ENCODE measurements at places on chromosomes 6 and 20.
A peak's percentile ranks its signal among the peaks of the same experiment; 100 is the strongest.

DNA sequence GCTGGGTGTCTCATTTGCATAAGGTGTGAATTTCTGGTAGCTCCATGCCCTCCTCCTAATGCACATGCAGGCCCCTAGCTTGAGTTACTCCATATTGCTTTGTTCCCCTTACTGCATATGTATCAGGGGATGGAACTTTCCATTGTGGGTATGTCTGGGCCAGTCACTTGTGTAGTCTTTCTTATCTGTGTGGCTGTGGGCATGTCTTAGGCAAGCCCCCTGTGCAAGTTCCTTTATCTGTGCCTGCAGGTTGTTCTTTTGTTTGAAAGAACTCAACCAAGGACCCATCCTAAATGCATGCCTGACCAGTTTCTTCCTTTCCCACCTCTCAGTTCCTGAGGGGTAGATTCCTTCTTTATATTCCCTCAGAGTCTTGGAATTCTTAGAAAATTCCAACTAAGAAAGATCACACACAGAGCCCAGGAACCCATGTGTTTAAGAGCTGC is 23.6 kb downstream of the MBOAT1 start:
- no peak for DNase-seq

GRCh38 chr6:149046822-149047246 is 270.7 kb upstream of the TAB2 start:
- no peak for DNase-seq

DNA sequence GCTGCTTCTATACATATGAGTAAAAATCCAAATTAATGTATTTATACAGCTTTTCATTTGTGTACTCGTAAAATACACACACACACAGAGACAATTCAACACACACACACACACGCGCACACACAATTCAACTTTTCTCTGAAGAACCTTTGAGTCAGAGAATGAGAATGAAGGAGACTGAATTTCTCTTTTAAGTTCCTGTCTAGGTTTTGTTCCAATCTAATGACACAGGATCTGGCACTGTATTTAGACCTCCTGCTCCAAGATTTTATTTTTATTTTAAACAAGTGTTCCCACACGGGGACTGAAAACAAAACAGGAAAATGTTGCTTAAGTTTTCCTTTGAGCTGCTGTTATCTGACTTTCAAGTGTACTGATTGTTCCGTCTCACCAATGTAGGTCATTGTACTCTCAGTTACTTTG is 250.8 kb downstream of the LAMA2 start:
- DNase-seq, result no peak

GRCh38 chr6:40845553-40845952 is 193.5 kb downstream of the UNC5CL start:
- no peak for DNase-seq

GRCh38 chr20:36339646-36340592 is 33.8 kb downstream of the DLGAP4 start:
- no peak for DNase-seq

- DNase-seq, result no peak
Measured at GRCh38 chr6:17268114-17268513, 13.0 kb upstream of the RBM24 start.

- no peak for DNase-seq
Measured at GRCh38 chr6:56259234-56260077, 12.1 kb upstream of the COL21A1 start.

- no peak for DNase-seq
Measured at GRCh38 chr6:105872249-105872648, 213.9 kb upstream of the PRDM1 start.

- no peak for DNase-seq
Measured at GRCh38 chr6:79353226-79353625, 118.7 kb upstream of the HMGN3 start.

DNA sequence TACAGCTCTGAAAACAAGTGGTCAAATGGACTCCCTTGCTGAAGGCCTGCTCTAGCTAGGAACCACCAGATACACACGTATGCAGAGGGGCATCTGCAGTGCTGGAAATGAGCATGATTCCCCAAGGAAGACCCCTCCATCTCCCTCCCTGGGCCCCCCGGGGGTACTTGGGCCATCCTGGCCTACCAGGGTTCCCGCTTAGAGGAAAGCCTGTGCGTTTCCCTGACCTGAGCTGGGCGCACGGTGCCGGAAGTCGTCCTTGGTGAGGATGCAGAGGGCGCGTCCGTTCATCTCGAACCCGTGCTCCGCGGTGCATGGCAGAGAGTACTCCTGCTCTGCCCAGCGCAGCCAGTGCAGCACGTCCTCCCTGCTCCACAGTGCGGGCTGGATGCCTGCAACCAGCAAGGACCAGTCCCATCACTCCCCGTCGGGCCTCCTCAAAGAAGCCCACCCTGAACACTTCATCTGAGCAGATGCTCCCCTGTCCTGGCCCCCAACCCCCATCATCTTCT is 11.8 kb downstream of the ETV7 start:
- peak; percentile 41 for DNase-seq

GRCh38 chr20:10632721-10633509 is 40.9 kb downstream of the JAG1 start:
- no peak for DNase-seq

DNA sequence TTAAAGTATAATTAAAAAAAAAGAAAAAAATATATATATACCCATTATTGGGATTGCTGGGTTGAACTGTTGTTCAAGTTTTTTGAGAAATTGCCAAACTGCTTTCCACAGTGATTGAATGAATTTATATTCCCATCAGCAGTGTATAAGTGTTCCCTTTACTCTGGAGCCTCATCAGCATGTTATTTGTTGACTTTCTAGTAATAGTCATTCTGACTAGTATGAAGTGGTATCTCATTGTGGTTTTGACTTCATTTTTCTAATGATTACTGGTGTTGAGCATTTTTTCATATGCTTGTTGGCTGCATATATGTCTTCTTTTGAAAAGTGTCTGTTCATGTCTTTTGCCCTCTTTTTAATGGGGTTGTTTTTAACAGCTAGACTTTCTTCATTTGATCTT is 1260.8 kb upstream of the GJE1 start:
- no peak for DNase-seq

- DNase-seq, result no peak
Measured at GRCh38 chr6:52317841-52318581, 33.5 kb upstream of the MCM3 start.

DNA sequence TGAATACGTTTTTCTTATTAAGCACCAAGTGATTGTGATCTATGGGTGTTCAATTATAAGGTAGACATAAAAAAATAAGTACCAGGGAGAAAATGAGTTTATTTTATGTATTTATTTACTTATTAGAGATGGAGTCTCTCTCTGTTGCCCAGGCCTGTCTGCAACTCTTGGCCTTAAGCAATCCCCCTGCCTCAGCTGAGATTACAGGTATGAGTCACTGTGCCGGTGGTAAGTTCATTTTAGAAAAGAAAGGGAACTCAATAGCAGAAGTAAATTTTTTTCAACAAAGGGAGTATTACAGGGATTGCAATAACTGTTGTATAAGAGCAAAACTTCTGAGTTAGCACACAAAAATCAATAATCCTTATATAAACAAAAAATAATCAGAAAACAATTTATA is 98.7 kb upstream of the FUT9 start:
- no peak for DNase-seq

DNA sequence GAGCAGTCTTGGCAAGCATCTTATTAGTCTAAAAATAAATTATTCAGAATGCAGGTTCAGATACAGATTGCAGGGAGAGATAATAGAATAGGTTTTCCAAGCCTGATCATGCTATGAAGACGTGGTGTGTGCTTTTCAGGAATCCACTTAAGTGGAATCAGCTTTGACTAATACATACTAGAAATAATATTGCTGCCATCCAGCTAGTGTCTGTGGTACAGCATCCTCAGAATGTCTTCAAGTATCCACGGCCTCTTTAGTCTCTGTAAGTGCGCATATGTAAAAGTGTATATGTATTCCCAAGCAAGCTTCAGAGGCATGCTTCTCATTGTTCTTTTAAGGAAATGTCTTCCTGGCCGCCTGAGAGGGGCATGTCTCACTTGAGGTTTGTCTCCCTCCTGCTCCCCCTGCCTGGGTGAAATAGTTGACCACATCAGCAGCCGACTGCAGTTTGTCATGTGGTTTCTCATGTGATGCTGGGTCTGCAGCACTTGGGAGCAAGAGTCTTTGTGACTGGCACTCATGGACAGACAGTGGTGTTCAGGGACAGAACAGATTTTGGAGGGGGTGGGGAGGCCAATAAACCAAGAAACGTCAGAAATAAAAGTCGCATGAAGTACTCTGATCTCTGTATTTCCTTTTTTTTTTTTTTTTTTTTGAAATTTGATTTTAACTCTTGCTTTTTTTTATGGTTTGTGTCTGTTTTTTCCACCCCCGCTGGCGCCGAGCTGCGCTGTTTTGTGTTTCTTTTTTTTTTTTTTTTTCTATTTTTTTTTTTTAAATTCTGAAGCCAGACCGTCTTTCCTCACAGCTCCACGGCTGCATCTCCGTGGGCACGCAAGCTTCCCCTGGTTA is 150.8 kb downstream of the PRL start:
- no peak for DNase-seq

- DNase-seq, result peak; percentile 80
Measured at GRCh38 chr20:50635676-50636600, 55.4 kb downstream of the RIPOR3 start.

GRCh38 chr6:139690007-139690406 is 315.6 kb upstream of the CITED2 start:
- DNase-seq, result no peak

- DNase-seq, result no peak
Measured at GRCh38 chr6:116779573-116780164, 14.2 kb upstream of the FAM162B start.

GRCh38 chr6:19530188-19530587 is 307.0 kb upstream of the ID4 start:
- DNase-seq, result no peak

DNA sequence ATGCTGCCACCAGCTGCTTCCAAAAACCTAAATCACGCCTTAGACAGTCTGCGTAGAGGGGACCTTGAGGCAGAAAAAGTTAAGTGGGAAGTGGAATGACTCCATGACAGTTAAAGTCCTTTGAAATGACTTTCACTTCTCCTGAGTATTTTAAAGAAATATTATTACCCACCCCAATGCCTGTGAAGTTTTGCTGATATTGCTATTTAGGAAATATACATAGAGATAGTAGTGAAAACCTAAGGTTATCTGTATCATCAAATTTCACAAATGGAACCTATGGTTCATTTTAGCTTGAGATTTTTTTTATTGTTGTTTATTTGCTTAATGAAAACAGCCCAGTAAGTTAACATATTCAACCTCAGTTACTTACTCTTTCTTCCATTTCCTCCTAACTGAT is 182.1 kb upstream of the FBXL4 start:
- DNase-seq, result no peak

DNA sequence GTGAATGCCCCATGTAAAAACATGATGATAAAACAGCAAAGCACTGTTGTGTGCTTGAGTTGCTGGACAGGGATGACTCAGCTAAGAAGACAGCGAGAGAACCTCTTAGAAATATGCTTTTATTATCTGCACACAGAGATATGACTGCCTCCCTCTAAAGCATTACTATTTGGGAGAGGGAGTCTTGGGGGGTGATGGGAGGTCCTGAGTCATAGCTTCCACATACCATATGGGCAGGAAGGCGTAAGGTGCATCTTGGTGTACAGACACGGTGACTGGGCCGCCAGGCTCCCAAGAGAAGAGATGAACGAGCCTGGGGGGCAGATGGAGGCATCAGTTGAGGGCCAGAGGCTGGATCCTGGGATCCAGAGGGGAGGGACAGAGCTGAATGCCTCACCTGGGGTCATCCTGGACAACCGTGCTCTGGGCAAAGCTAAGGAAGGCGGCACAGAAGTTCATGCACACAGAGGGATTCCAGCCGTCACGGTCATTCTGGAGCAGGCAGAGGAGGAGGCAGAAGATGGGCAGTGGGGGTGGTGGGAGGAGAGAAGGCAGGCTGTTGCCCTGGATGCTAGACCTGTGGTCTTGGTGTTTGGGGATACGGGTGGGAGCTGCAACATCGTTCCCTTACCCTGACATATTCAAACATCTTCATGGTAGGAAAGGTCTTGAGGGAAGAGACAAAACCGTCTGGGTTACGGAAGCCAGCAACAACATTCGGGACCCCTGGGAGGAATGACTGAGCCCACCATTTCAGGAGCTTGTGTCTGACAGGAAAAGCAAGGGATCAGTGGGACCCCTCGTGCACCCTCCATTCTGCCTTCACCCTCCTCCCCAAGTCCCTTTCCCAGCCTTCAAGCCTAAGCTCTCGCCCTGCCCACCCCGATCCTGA is 2.0 kb downstream of the DXO start:
- DNase-seq, result no peak

- DNase-seq, result no peak
Measured at GRCh38 chr6:26086211-26086610, 1.0 kb upstream of the HFE start.

DNA sequence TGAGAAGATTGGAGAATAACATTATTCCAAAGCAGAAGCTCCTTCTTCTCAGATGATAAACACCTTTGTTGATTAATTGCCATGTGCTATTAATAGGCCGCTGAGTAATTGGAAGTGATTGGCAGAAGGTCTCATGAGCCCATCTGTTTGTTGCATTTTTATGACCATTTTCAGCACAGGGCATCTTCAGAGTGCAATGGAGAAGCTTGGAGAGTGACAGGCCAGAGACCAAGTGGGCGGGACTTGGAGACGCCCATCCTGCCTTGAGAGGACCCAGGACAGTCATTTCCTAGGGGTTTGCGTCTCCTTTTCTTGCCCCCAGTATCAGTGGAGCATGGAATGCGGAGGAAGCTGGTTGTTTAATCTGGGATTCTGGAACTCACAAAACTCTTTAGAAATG is 89.5 kb downstream of the CDH4 start:
- no peak for DNase-seq

GRCh38 chr6:150567380-150567779 is 32.3 kb upstream of the PLEKHG1 start:
- no peak for DNase-seq

Measured in activated effector memory CD4-positive, alpha-beta T cell treated with anti-CD3 and anti-CD28 coated beads, Interleukin-2, amount 50 U/mL, for 16 hours (primary cell).